Activated CD8-positive, alpha-beta memory T cell treated with anti-CD3 and anti-CD28 coated beads for 4 hours (primary cell): ENCODE measurements at places on chromosomes 1 and 21.

DNA sequence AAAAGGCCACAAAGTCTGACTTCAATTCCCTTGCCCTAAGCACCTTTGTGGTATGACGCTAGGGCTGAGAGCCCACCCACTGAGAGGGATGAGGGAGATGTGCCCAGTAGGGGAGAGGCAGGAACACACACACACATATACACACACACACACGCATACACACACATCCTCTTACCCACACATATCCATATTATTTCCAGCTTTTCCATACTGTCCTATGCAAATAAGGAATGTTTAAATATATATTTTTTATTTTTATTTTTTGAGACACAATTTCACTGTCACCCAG, 3.0 kb downstream of the RAB25 start:
- DNase-seq: no peak

- no peak for DNase-seq
Measured at GRCh38 chr1:220841293-220841692, 38.0 kb upstream of the HLX start.

DNA sequence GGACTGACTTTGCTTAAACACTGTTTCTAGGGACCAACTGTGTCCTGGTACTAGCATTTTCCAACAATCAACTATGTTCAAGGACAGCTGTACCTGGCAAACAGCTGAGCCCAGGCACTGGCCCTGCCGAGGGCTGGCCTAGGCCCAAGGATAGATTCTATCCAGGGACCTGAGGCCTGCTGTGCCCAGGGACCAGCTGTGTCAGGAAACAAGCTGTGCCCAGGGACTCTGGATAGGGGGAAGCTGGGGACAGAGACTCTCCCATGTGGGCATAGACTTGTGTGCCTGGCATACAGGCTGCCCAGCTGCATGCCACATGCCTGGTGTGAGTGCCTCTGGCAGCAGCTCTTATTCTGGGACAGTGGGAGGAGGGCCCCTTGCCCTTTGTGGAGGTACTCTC, 38.1 kb upstream of the POU3F1 start:
- DNase-seq: no peak

DNA sequence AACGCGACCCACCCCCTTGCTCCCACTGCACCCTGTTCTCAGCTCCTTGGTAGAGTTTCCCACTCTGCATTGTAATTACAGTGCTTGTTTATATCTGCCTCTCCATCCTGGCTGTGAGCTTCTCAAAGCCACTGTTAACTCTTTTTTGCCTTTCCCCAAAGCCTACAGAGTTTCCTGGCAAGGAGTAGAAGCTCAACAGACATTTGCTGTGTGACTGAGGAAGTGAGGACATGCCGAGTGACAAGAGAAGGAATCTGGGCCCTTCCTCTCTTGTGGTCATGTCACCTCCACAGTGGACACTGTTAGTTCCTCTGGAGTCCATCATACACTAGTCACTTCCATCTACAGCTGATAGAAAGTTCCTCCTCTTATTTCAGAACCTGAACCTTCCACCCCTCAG, 6.1 kb upstream of the IGSF8 start:
- no peak for DNase-seq

DNA sequence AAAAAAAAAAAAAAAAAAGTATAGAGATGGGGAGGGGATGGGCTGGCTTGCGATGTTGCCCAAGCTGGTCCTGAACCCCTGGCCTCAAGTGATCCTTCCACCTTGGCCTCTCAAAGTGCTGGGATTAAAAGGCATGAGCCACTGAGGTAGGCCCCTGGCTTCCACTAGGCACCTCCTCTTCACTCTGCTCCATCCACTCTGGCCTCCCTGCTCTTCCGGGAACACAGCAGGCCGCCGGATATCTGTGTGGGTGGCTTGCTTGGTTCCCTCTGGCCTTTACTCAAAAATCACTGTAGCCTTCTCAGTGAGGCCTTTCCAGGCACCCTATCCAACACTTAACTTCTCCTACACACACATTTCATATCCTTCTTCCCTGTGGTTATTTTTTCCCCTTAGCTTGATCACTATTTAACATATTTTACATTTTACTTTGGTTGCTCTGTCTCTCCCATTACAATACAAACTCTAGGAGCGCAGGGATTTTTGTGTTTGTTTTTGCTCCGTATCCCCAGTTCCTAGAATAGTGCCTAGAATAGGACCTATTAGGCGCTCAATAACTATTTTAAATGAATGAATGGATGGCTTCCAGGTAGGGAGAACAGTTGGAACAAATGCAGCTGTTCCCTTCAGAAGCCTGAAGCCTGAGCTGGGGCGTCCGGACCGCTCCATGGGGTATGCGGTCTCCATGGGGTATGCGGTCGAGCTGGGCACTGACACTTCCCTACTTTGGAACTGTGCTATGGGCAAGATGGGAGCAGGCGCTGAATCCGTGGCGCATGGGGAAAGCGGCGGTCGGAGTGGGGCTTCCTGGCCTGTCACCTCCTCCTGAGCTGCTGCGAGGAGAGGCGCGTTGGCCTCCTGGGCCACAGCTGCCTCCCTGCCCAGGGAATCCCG, 46.7 kb downstream of the H3-3A start:
- no peak for DNase-seq

DNA sequence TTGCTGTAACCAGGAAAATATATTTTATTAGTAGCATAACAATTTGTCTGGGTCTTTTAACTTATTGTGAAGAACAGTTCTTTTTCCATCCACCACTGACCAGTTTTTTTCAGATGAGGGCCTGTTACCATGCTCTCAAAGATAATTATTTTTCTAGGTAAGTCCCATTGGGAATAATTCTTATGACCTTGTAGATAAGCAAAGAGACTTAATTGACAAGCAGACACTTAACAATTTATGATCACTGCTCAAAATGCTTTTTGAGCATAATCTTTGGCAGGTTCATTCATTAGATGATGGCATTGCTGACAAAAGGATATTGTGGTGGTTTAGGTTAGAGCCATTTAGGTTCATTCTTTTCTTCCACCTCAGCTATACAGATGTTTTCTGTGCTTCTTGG, 6.6 kb downstream of the SNX27 start:
- DNase-seq: no peak

DNA sequence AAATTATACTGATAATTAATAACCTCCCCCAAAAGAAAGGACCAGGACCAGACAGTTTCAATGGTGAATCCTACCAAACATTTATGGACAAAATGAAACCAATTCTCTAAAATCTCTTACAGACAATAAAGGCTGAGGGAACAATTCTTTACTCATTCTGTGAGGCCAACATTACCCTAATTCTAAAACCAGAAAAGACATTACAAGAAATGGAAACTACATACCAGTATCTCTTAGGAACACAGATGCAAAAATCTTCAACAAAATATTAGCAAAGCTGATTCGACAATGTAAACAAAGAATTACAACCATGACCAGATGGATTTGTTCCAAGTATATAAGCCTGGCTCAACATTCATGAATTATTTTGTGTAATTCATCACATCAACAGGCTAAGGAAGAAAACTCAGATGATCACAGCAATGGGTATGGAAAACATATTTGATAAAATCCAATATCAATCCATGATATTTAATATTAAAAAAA, 8.6 kb downstream of the TMED5 start:
- no peak for DNase-seq

DNA sequence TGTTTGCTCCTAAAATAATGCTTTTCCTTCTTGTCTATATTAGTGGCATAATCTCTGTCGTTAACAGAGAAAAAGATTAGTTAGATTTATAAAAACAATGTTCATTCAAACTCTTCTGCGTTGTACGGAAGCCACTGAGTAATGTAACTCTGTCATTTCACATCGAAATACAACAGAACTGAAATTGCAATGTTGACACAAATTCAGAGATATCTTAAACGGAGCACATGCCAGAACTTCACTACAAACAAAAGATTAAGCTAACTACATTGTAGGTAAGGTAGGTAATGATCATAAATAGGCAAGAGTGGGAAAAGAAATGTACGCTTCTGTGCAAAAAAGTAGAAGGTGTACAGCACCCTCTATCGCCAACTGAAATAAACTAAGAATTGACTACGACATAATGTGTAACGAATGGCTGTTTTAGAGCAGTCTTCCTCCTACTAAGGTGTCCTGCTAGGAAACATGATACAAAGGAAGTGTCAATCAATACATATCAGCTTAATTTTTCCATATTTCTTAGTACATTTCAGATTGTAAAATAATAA, 56.6 kb downstream of the PCNX2 start:
- DNase-seq: no peak

DNA sequence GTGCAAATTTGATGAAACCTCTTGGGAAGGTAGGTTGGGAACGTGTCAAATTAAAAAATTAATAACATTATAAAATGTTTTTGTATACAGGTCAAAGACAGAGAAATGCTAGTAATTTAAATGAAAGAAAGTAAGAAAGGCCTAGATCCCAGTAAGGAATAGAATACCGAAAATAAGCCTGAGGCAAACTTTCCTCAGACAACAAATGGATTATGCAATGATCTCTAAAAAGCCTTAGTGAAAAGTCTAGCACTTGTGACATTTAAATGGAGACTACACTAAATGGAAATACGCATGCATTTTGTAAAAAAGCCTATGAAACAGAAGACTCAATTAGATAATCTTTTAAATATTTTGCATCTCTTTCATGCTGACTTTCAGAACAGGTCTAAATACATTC, 138.5 kb upstream of the ZNHIT6 start:
- no peak for DNase-seq

GRCh38 chr1:51553911-51554310, 34.8 kb upstream of the EPS15 start:
- no peak for DNase-seq

GRCh38 chr21:39774227-39774626, 29.2 kb downstream of the IGSF5 start:
- DNase-seq: no peak

GRCh38 chr1:66294707-66295370, 239.1 kb upstream of the SGIP1 start:
- no peak for DNase-seq

GRCh38 chr1:14873677-14874076, 275.2 kb downstream of the KAZN start:
- DNase-seq: no peak

DNA sequence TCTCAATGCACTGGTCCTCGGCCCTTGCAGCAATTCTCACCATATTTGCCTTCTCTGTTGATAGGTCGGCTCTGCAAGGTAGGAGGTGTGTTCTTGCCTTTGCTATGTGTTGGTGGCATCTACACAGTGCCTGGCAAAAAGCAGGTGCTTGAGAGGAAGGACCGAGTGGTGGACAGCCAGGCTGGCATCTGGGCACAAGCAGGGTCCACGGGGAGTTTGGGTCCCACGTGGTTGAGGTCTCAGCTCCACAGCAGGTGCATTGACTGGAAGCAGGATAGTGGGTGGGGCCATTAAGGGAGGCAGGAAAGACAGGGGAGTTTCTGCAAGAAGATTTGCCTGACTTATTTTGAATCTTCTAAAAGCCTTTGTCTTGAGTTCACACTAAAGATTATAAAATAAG, 81.2 kb upstream of the WNT4 start:
- no peak for DNase-seq

- no peak for DNase-seq
Measured at GRCh38 chr1:240056350-240056749, 35.3 kb upstream of the FMN2 start.

DNA sequence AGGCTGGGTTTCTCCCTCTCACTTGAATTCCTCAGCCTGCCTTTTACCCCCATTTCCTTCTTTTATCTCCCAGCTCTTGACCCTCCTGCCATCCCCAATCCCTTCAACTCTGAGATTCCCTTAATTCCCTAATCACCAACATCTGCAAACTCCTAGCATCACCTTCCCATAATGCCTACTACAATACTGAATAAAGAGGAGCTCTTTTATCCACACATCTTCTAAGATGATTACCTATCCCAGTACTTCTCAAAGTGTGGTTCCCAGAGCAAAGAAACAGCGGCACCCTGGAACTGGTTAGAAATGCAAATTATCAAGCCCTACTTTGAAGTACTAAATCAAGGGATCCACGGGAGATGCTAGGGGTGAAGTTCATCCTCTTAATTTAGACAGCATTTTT, 21.2 kb upstream of the UBE2U start:
- DNase-seq: no peak

GRCh38 chr1:230758709-230759368, 11.7 kb downstream of the CAPN9 start:
- no peak for DNase-seq

GRCh38 chr1:155322571-155322952, 1.9 kb downstream of the RUSC1 start:
- DNase-seq: no peak

DNA sequence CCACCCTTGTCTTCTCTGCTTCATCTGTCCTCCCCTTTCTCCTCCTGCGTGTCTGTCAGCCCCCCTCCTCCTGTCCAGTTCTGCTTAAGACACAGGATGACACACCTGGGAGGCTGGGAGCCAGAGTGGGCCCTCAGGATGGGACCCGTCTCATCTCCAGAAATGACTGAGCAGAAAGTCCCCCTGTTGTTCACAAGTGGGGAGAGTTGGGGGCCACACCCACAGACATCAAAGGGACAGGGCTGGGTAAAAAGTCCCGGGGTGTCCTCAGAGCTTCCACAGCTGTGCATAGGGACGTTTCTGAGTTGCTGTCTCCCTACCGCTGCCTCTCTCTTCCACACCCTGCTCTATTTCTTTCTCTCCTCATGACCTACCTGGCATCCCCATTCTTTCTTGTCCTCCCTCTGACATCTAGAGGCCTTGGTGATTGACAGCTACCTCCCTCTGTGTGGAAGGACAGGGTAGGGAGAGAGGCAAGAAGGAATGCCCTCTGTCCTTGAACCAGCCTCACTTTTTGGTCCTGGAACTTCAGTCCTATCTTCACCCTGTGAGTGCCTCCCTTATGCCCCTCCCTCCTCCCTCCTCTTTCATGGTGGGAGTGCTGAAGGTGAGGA, 19.5 kb upstream of the SH2D2A start:
- DNase-seq: no peak

DNA sequence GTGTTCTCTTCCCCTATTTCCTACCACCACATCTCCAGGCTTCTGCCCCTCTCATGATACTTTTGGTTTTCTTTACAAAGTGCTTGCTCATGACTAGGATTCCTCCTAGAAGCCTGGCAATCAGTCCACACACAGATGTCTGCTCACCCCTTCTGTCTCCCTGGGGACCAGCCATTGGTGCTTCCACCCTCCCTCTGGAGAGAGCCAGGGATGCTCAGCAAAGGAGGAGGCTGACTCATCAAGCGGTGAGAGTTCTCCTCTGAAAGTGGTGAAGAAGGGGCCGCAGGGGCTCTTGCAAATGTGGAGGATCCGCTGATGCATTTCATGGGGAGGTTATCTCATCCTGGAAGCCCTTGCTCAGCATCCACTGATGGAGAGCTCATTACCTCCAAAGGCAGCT, 14.5 kb downstream of the NT5C1A start:
- DNase-seq: no peak

GRCh38 chr1:198143797-198144196, 13.0 kb upstream of the NEK7 start:
- DNase-seq: no peak

DNA sequence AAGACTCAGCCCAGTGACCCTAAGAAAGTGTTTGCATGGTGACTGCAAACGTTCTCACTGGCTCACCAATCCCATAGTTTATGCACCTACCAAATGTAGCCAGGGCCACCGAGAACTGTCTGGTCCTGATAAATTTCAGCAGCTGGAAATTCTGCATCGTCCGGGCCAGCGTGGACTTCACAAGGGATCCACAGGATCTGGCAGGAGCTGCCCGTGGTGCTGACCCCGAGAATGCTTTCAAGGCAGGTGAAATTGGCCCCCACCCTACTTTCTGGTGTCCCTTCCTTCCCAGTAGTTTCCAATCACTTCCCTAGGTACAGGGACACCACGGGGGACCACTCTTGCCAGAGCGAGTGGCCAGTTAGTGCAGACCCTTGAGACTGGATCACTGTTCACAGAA, 26.2 kb downstream of the UBASH3A start:
- DNase-seq: no peak
